ENCODE measurements at places on chromosomes 11 and 22.

- peak; percentile 82 for DNase-seq
These were observed 29.5 kb upstream of the WNT7B start for GRCh38 chr22:46006379-46007002.

DNA sequence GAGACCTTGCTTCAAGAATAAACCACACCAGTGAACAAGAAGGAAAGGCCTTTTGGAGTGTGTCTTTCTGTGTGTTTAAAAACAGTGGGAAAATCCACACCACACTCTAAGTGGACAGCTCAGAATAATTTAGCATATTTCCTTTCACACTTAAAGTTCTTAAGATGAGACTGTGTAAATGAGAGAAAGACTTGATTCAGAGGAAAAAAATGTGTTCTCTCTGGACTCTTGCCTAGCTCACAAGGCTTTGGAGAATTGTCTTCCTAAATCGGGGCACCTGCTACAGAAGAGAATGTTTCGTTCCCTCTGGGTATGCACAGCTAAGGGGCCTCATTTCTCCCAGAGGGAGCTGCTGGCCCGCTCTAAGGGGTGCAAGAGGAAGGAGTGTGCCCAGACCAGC lies 28.4 kb upstream of the CRTAM start:
- DNase-seq, result no peak

GRCh38 chr11:60204922-60205321 lies 22.0 kb upstream of the MS4A6A start:
- DNase-seq, result no peak

DNA sequence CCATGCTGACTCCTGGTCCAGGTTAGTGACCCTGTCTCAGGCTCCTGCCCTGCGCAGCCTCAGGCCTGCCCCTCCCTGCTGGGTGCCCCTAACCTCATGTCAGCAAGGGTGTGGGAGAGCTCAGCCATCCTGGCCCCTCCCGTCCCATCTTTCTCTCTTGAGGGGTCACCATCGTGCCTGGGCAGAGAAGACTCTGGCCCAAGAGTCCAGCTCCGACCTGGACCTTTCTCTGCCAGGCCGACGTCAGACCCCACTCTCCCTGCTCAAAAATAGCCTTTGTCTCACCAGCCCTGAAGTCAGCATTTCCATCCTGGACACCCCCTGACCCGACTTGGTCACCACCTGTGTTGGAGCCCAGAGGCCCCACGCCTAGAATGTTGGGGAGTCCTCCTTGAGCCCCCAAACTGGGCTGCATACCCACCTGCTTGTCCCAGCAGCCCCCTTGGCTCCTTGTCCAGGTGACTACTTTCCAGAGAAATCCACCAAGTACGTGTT lies 4.9 kb downstream of the SCGB1C1 start:
- no peak for DNase-seq

DNA sequence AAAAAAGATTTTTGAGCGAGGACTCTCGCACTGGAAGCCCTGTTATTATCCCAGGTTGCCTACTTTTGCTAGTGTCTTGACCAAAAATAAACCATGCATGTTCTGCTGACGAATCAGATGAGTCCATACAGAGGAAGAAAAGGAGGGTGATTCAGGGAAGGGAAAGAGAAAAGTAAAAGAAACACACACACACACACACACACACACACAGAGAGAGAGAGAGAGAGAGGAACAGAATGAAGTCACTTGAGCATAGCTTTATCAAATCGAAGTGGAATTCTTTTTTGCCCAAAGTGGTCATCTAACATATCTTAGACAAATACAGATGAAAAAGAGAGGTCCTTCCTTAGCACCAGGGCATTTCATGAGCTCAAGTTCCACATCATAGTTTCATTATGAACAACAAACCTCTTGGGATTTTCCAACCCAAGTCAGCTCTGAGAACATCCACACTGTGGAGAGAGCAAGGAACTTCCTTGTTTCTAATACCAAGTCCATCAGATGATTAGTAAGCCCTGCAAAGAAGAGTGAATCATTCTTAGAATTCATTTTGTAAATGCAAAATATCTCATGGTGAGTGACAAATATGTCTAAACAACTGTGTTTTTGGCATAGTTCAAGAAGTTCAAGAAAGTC lies 7.7 kb upstream of the MMP12 start:
- DNase-seq, result peak; percentile 87

- no peak for DNase-seq
These were observed 118.8 kb downstream of the MPPED1 start for GRCh38 chr22:43530349-43531201.

- no peak for DNase-seq
These were observed 428.5 kb downstream of the SOX6 start for GRCh38 chr11:15927864-15928217.

GRCh38 chr22:38756711-38757463 lies 1.1 kb upstream of the SUN2 start:
- DNase-seq, result no peak

- no peak for DNase-seq
These were observed 7.3 kb upstream of the SYT7 start for GRCh38 chr11:61587951-61588727.

DNA sequence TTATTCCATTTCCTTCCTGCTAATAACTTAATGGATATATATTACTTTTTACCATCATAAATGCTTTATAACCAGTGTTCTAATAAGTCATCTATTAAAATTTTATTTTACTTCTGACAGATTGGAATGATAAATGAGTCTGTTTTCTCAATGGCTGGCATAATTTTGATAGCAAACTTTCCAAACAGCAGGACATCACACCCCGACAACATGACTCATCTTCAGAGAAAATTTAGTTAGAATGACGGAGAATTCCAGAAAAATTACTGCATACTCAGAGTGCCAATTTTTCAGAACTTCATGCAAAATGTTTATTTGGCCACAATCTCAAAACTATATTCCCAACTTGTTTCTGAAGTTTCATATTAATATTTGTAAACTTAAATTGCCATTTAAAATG lies 174.4 kb downstream of the SWAP70 start:
- DNase-seq, result peak; percentile 47

DNA sequence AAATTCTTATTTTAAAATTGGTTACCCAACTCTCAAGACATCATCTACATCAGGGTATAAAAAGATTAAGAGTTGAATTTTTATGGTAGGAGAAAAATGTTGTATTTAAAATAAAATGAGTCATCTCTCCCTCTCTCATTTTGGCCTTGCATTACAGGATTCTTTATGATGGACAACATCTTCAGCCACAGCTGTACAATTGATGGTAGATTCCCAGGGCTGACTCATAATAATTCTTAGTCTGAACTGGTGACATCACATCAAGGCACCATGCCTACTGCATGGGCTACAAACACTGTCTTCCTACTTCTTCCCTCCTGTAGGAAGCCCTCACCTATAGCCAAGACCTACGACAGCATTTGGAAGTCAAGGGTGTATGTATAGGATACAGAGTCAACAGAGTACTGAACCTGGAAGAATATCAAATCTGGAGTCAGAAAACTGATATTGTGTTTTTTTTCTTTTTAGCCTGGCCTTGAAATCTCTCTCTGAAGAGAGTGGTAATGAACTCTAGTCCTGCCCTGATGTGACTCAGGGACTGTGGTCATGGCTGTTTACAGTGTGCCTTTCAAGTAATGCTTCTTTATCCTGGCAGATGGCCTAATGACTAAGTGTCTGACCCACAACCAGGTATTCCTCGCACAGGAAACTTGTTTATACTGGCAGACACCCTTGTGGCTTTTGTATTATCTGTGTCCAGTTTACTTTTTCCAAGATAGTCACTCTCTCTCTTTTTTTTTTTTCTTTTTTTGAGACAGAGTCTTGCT lies 32.5 kb downstream of the MRGPRX2 start:
- peak; percentile 20 for DNase-seq

- peak; percentile 81 for DNase-seq
These were observed 1.5 kb downstream of the TBC1D10A start for GRCh38 chr22:30325065-30325720.

GRCh38 chr11:103903621-103904323 lies 132.7 kb upstream of the DDI1 start:
- DNase-seq, result no peak

GRCh38 chr11:9992306-9992705 lies 301.7 kb downstream of the SBF2 start:
- DNase-seq, result peak; percentile 52

- DNase-seq, result no peak
These were observed 19.9 kb upstream of the BACE1-AS start for GRCh38 chr11:117271208-117271607.

- peak; percentile 61 for DNase-seq
These were observed 23.8 kb upstream of the IGSF22 start for GRCh38 chr11:18749681-18750319.

GRCh38 chr22:41833369-41834004 lies 582 bp downstream of the SREBF2 start:
- no peak for DNase-seq

GRCh38 chr11:65547446-65548125 lies 10.6 kb downstream of the LTBP3 start:
- DNase-seq, result no peak

GRCh38 chr11:78351979-78352841 lies 65.4 kb downstream of the GAB2 start:
- DNase-seq, result no peak

GRCh38 chr11:83004746-83005556 lies 66.7 kb downstream of the RAB30 start:
- DNase-seq, result no peak

GRCh38 chr11:63837739-63838138 lies 1.2 kb upstream of the MARK2 start:
- no peak for DNase-seq

GRCh38 chr22:28052825-28053269 lies 133.8 kb upstream of the PITPNB start:
- no peak for DNase-seq

- no peak for DNase-seq
These were observed 13.5 kb downstream of the RBM7 start for GRCh38 chr11:114413958-114414357.

- DNase-seq, result no peak
These were observed 50.5 kb downstream of the NCAPD3 start for GRCh38 chr11:134173296-134173695.

GRCh38 chr11:61630089-61630488 lies 49.2 kb upstream of the SYT7 start:
- no peak for DNase-seq

DNA sequence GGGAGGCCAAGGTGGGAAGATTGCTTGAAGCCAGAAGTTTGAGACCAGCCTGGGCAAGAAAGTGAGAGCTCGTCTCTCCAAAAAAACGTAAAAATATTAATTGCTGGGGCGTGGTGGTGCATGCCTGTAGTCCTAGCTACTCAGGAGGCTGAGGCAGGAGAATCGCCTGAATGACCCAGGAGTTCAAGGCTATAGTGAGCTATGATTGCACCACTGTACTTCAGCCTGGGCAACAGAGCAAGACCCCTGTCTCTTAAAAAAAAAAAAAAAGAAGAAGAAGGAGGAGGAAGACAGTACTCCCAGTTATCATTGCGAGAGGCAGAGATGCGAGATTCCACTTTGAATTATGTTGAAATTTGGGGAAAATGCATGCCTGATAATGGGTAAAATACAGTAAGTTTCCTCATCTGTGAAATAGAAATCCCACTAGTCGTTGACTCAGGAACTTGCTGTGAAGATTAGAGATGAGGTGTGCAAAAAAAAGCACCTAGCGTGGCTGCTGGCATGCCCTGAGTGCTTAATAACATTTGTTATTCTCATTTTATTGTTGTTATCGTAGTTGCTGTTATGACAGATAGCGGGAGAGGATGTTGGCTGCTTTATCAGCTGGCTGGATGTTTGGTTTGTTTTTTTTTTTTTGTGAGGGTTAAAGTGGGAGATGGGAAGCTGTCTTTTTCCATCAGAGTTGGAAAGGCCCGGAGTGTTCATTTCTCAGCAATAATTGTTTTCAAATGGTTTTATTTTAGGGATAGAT lies 33.4 kb downstream of the BCR start:
- DNase-seq, result no peak

DNA sequence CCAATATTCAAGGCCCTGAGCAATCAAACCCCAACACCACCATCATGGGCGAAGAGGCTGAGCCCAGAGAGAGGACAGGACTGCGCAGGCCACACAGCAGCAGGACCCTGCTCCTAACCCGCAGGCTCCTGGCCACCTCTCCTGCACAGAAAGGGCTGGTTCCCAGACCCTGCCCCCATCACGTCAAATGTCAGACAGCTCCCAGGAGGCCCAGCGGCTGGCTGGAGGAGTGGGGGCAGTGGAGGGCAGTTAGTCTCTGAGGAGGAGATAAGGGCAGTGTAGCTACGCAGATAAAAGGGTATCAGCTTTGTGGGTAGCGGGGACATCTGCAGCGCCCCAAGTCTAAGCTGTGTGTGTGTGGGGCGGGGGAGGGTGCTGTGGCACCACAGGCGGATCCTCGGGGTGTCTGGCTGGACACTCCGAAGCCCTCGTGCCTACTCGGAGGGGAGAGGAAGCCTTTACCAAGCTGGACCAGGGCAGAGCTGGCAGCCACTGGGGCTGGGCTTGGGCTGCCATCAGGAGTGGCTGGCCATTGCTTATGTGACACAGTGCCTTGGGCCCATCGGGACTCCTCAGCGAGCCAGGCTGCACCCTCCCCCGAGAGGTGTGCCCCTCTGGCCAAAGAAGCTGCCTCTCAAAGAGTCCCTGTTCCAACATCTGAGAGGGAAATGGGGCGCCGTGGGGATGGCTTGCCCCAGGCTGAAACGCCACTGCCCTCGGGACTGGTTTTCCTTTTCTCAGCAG lies 21.5 kb downstream of the FADS3 start:
- DNase-seq, result no peak

DNA sequence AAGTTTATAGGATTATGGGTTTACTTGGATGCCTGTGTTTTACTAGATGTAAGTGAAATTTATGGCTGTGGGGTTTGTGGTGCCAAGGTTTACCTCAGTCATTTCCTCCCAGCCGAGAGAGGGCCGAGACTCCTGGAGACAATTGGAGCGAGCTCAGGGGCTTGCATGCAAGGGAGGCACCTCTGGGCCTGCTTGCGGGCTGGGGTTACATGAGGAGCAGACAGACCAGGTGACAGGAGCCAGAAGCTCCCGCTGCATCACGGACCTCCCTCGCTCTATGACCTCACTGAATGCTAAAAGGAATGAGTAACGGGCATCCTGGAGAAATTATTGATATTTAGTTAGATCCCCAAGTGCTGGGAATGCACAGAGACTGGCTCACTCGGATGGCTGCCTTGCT lies 275.2 kb upstream of the KIRREL3 start:
- no peak for DNase-seq

- no peak for DNase-seq
These were observed 3.7 kb downstream of the KCNK4 start for GRCh38 chr11:64294774-64295173.

DNA sequence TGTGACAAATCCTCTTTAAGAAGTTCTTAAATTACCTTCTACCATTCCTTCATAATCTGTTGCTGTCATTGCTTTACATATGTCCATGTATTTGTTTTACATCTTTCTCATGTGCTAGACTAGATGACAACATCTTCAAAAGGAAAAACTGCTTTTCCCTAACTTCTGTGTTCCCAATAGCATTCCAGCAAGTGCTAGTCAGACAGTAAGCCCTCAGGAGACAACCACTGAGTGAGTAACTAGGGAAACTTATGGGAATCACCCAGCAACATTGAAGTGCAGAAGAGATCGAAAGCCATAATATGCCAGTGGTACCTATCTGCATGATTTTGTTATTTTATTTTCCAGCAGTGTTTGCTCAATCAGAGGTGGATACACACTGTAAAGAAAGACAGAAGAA lies 889.7 kb upstream of the API5 start:
- DNase-seq, result peak; percentile 64

GRCh38 chr22:37018815-37019308 lies 385 bp downstream of the TST start:
- peak; percentile 58 for DNase-seq
